ENCODE measurements at places on chromosomes 3 and 15. TPM values are rescaled to one million over a fixed set of nuclear protein-coding genes. Genes with fewer than 3 reads are reported as not detected.

- peak; percentile 4 for DNase-seq
Observed at GRCh38 chr3:44920081-44920480, 45.7 kb downstream of the TGM4 start.

- no peak for DNase-seq
Observed at GRCh38 chr3:51063053-51063452, 322.0 kb upstream of the MANF start.

DNA sequence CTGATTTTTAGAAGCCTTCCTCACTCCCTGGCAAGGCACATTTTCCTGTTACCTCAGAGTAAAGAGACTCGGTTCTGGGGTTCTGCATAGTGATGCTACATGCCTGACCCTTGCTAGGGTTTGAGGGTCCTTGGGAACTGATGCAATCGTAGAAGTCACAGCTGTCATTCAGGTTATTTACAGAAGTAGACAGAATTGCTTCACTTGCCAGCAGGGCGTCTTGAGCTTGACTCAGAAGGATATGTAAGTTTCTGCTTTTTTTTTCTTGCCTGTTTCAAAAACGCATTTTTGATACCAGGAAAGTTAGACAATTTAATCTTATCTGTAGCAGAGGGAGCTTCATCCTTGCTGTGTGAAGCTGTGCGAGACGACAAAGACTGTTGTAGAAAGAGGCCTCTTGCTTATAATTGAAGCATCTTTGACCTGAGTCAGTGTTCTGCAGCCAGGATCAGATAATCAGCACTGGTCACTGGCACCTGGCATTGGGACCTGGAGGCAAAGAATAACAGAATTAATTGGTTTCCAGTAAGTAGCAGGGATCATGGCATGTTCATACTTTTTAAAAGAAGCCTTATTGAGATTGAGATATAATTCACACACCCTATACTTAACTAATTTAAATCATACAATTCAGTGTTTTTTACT, 24.8 kb downstream of the CACNA1D start:
- no peak for DNase-seq

DNA sequence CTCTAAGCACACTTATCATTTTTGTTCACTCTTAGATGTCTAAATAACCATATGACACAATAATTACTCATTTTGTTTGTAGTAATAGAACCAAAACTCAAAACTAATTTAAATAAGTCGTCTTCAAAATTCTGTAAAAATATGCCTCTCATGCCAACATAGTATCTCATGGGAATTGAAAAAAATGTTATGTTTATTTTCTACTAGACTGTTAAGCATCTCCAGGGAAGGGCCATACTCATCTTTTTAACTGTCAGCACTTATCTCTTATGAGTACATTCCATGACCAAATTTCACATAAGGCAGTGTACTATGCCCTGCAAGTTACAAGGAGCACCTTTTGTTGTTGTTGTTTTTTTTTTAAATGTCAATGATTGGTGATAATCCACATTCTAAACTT, 18.3 kb upstream of the USF3 start:
- DNase-seq = no peak

- peak; percentile 59 for DNase-seq
Observed at GRCh38 chr15:80142646-80143045, 10.2 kb upstream of the FAH start.

- peak; percentile 95 for DNase-seq
Observed at GRCh38 chr3:70703305-70704102, 391.1 kb upstream of the MDFIC2 start.

DNA sequence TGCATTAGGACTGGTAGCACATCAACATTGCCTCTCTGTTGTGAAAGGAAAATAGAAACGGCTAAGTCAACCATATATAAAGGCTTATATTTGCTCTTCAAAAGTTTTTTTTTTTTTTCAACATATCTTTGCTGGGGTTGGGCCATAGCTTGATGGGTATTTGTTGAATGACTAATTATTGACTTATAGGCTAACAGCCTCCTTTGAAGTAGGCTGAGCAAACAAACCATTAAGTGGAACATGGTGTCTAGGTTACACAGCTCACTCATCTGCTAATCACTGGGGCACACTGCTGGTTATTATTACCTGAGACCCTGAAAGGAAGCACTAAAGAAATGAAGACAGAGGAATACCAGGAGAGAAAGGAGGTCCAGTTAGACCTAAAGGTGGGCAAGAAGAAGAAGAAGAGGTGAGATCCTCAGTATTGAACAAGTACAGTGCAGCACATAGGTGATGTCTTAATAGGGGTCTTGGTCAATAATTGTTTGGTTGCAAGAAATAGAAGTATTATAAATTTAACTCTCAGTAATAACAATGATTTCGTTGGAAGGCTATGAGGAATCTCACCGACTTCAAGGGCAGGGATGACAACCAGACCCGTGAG, 139.4 kb downstream of the RPLP1 start:
- DNase-seq = peak; percentile 91

- DNase-seq = peak; percentile 9
Observed at GRCh38 chr3:180913581-180914404, 1.3 kb downstream of the FXR1 start.

- peak; percentile 81 for DNase-seq
Observed at GRCh38 chr15:56871185-56871584, 47.3 kb upstream of the TCF12 start.

DNA sequence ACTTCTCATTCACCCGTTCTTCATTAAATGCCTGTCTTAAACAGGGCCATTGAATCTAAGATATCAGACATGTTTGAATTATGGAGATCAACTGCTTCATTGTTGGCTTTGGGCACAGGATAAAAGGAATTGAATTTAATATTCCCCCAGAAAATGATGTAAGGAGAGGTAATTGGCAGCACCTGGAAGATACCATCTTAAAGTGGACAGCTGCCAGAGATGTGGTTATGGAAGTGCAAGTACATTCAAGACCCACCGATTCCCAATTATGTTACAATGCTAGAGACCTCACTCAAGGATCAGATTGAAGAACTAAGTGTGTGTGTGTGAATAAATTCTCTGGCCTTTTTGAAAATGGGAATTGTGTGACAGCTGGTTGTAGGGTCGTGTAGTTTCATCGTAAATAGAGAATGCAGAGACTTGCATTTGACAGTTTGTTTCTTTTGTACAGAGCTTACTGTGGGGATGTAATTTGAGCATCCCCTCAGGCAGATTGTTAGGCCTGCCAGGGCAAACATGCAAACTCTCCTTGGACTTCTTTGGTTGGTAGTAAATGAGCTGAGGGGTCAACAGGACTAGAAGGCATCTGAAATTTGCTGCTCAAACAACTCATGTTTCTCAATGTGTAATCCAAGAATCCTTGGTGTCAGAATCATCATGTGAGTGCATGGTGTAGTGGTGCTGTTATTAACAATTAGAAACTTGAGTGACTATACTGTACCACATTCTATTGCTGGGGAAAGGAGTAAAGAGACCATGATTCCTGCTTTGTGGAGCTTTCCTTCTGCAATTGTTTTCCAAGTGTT, 359.2 kb upstream of the THRB start:
- DNase-seq = no peak

- no peak for DNase-seq
Observed at GRCh38 chr15:98786717-98787116, 138.4 kb downstream of the IGF1R start.

DNA sequence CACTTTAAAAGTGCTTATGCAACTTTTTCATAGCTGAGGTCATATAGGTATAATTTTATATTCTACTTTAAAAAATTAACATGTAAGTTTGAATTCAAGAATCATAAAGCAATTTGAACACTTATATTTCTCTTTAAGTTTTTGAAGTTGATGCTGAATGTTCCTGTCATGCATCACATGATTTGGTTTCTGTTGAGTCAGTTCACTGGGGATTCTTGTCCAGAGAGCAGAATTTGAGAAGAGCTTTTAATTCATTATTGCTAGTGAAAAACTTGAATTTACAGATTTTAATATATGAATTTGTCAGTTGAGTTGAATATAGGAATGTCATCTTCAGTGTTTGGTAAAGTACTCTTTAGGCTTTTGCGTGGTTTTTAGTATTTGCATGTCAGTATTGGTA, 7.9 kb downstream of the SLC25A26 start:
- no peak for DNase-seq

GRCh38 chr15:43529141-43529540, 11.7 kb downstream of the MAP1A start:
- DNase-seq = no peak

- no peak for DNase-seq
Observed at GRCh38 chr3:59709702-59710553, 660.1 kb upstream of the CFAP20DC start.

- DNase-seq = no peak
Observed at GRCh38 chr15:93066834-93067648, 22.0 kb downstream of the RGMA start.

GRCh38 chr15:98755138-98755537, 106.8 kb downstream of the IGF1R start:
- peak; percentile 58 for DNase-seq

GRCh38 chr15:51752888-51753287, 1.5 kb downstream of the TMOD2 start:
- DNase-seq = no peak

GRCh38 chr15:96622714-96623113, 292.2 kb downstream of the NR2F2 start:
- DNase-seq = no peak

- DNase-seq = peak; percentile 91
Observed at GRCh38 chr15:100559330-100559729, 30.6 kb upstream of the CERS3 start.

GRCh38 chr3:38227989-38228388, 37.6 kb upstream of the SLC22A13 start:
- DNase-seq = peak; percentile 74

DNA sequence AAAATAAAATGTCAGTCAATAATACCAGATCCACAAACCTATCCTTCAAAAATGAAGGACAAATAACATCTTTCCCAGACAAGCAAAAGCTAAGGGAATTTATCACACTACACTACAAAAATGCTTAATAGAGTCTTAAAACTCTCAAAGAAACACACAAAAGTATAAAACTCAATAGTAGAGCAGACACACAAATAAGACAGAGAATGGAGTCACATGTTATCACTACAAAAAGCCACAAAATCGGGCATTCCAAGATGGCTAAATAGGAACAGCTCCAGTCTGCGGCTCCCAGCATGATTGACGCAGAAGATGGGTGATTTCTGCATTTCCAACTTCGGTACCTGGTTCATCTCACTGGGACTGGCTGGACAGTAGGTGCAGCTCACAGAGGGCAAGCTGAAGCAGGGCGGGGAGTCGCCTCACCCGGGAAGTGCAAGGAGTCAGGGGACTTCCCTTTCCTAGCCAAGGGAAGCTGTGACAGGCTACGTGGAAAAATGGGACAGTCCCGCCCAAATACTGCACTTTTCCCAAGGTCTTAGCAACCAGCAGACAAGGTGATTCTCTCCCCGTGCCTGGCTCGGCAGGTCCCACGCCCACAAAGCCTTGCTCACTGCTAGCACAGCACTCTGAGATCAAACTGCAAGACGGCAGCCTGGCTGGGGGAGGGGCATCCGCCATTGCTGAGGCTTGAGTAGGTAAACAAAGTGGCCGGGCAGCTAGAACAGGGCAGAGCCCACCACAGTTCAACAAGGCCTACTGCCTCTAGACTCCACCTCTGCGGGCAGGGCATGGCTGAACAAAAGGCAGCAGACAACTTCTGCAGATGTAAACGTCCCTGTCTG, 46.3 kb downstream of the SENP7 start:
- peak; percentile 22 for DNase-seq

DNA sequence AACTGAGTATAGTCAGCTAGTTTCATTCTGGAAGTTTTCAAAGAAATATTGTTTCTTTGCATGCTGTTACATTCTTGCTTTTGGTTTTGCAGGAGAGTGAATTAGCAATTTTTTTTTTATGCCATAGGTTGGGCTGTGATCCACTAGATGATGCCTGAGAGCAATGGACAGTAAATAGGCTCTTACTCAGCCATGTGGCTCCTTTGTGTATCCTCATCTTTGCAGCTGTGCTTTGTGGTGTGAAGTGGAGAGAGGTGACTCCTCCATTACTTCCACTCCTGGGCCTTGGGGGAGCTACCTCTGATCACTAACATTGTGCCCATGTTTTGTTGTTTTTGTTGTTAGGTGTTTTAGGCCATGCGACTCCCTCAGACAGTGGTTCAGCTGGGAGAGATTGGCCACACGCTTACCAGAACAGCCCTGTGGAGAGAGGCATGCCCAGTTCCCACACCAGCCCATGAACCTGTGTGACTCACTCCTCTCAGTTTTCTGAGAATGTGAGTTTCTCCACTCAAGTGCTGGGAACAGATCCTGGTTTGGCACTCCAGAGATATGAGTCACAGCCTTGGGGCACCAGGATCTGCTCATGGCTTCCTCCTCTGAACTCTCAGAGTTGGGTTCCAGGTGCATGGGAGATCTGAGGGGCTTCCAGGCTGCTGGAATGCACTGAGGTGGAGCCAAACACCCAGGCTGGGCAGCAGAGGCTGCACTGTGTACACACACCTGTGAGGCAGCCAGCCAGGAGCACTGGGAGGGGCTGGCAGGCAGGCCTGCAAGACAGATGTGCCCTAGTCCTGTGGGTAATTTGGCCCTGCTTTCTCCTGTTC, 785.3 kb downstream of the ROBO2 start:
- peak; percentile 100 for DNase-seq

DNA sequence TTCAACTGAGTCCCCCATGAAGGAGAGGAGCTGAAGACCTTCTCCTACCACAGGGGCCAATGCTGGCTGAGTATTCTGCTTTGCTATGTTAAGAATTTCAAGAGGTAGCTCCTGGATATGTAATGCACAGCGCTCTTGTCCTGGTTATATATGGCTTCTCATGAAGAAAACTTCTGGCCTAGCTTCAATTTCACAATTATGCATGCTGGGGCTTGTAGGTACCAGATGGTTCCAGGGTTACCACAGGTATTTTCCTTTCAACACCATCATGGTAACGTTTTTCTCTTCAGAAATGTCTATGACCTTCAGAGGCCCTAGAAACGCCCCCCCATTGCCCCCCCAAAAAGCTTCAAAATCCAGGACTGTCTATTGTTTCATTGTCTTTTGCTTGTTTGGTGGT, 311.7 kb upstream of the ICE2 start:
- peak; percentile 78 for DNase-seq

Gene CAMP
- total RNA-seq = 11.3 TPM

Gene ITGA11
- 0.53 TPM for total RNA-seq

Gene OIP5
- 0.38 TPM for total RNA-seq

Gene ZNF80
- total RNA-seq = not detected

Gene FGF7
- total RNA-seq = 0.13 TPM

Gene EOMES
- total RNA-seq = not detected

Gene TRH
- not detected for total RNA-seq

Gene GPR87
- 64.5 TPM for total RNA-seq

Gene PLA2G4F
- 10.2 TPM for total RNA-seq

Gene GOLGA6B
- not detected for total RNA-seq

Gene GNB4
- total RNA-seq = 10.9 TPM

Data from bronchial epithelial cell (primary cell).